ENCODE measurements at places on chromosomes 5 and 9. TPM values are rescaled to one million over a fixed set of nuclear protein-coding genes. Genes with fewer than 3 reads are reported as not detected.

DNA sequence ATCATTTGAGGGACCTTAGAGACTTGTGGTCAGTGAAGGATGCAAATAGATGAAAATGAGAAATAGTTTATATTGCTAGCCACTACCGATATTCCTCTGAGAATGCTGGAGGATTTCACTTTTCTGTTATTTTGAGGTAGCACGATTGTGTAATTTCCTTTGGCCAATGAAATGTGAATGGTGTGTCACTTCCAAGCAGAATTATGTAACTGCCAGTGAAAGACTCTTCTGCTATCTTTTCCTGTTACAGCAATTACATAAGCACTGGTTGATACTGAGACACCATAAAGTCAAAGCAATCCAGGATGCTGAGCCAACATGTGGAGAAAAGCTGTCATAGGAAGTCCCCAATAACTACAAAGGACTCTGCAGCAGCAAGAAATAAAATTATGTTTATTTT, 3.6 kb upstream of the PCDHA2 start:
- DNase-seq, result no peak

- DNase-seq, result no peak
Observed at GRCh38 chr9:85359161-85359560, 382.6 kb downstream of the AGTPBP1 start.

DNA sequence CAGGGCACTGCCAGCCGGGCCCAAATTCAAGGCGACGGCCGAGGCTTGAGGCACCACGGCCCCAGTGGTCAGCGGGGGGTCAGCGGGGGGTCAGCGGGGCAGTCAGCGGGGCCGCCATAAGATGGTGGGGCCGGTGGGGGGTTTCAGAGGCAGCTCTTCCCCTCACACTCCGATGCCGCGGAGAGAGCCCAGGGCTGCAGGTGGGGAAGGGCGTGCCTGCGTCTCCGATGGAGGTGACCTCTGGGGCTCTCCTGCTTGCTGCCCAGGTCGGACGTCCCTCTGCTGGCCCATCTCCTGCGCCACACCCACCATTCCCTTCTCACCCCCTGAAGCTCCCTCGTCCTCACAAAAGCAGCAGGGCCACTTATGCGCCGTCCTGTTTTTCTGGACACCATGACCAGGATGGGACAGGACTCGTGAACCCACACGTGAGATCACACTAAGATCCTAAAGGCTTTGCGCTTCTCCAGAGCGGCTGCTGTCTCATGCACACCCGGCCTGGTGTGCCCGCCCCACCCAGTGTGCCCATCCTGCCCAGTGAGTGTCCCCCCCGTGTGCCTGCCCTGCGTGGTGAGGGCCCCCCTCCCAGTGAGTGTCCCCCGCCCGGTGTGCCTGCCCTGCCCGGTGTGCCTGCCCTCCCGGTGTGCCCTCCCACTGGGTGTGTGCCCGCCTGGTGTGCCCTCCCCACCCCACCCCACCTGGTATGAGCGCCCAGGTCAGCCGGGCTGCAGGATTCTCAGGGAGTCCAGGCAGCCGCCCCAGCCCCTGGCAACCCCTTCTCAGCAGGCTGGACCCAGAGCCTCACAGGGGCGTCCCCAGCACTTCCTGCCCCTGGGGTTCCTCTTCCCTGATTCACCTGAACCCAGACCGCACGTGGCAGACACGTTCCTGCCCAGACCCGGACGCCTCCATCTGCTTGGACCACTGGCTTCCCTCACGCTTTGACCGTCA, 48.7 kb upstream of the NKD2 start:
- no peak for DNase-seq

The GPR107 gene
- 11.9 TPM for polyA plus RNA-seq

DNA sequence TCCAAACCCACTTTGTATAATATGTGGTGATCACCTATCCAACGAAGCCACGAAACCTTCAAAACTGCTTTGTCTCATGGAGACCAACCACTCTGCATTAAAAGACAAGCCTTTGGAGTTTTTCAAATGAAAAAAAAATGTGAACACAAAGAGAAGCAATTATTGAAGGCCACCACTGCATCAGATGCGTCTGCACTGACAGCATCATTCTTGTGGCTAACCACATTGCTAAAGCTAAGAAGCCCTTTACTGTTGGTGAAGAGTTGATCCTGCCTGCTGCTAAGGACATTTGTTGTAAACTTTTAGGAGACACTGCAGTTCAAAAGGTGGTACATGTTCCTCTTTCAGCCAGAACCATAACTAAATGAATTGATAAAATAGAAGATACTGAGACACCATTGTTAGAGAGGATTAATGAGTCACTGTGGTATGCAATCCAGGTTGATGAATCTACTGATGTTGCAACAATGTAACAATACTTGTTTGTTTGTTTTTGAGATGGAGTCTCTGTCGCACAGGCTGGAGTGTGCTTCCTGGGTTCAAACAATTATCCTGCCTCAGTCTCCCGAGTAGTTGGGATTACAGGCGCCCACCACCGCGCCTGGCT, 45.4 kb downstream of the TAF11L14 start:
- DNase-seq, result no peak

The GCNT1 gene
- 0.77 TPM for polyA plus RNA-seq

DNA sequence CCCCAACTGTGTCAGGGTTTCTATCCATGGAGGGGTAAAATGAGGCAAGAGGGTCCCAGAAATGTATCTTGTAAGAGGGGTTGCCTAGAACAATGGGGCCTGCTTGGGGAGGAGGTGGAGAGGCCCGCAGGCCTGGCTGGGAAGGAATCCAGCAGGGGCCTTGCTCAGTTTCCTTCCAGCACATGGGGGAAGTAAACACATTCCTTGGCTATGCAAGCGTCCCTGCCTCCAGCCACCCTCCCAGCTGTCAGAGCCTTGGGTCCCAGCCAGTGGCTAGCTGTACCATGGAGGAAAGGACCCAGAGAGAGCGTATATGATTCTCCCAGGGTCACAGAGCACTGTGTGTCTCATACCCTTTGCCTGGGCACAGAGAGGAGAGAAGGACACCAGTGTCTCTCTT, 71.1 kb upstream of the IL17B start:
- DNase-seq, result peak; percentile 57

The ZNF608 gene
- 30.3 TPM for polyA plus RNA-seq

DNA sequence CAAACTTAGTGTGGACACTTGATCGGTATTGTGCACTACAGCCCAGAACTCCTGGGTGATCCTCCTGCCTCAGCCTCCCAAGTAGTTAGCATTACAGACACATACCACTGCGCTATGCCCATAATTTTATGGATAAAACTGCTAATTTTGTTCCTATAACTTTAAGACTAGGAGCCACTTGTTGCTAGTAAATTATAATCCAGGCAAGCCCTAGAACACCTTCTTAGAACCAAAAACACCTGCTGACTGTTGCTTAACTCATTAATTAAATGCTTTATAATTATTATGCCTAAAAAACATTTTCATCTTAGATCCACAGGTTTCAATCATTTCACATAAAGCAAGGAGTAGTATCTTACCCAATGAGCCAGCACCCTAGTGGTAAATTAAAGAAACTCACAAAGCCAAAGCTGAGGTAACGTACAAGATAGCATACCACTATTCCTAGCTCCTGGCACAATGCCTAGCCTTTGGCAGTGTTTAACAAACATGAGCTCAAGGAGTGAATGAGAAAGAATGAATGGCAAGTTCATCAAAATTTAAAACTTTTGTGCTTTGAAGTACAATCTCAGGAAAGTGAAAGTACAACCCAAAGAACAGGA, 5.4 kb downstream of the MRPS27 start:
- DNase-seq, result no peak

The OR1Q1 gene
- not detected for polyA plus RNA-seq

The FBP2 gene
- polyA plus RNA-seq, result 0.15 TPM

DNA sequence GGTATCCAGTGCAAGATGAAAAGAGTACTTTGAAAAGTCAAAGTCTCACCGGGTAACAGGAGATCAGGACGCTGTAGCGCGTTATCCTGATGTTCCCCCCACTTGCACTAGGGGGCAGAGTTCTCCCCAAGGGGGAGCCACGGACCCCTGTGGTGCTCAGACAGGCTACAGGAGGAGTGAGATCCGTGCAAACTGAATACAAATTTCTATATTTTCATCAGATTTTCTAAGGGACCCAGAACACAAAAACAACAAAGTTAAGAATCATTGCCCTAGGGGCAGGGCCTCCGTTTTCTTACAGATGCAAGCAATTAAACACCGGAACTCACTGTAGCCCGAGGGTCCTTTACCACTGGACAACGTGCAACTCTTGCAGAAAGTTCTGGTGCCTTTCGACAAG, 2.0 kb downstream of the MYO10 start:
- DNase-seq, result peak; percentile 68

All from adrenal gland (tissue), 19 donors.